ENCODE measurements at places on chromosomes 2 and 18. TPM values are rescaled to one million over a fixed set of nuclear protein-coding genes. Genes with fewer than 3 reads are reported as not detected.

DNA sequence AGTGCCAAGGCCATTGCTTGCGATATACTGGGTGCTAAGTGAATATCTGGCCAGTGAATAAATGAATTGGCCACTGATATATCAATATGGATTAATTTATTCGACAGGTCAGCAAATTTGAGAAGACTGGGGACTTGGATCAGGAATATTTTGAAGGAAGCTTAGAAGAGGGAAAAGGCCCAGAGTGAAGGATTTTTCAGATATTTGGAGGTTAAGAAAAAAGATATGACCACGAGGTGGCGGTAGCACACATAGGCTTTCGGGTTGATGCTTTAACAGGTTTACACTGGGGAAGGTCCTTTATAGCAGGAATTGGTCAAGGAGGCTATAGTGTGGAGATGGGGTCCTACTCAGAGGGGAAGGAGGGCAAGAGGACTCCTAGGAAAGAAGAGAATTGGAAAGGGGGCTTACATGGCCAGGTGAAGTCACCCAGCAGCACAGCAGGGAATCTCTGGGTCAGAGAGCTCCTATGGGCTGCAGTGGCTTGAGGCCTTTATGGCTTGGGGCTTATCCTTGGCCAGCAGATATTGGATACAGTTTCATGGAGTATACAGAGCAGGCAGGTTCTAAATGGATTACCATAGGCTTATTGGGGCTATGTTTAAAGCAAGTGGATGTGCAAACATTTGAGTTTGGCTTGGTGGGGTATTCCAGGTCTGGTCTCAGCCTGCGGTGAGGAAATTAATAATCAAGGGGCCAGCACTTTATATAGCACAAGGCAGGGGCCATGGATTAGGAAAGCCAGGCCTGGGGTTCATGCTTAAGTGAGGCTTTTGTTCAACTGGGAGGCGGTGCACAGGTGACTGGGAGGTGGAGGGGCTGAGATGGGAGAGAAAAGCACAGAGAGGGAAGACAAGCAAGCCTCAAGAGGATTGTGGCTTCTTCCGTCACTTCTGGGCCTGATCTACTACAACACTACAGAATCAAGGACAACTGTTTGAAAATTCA lies 9.7 kb downstream of the IL1RN start:
- DNase-seq, result no peak

CRYBA2 gene
- total RNA-seq, result not detected

GRCh38 chr2:181465676-181466375 lies 8.6 kb downstream of the ITGA4 start:
- DNase-seq, result no peak

DNA sequence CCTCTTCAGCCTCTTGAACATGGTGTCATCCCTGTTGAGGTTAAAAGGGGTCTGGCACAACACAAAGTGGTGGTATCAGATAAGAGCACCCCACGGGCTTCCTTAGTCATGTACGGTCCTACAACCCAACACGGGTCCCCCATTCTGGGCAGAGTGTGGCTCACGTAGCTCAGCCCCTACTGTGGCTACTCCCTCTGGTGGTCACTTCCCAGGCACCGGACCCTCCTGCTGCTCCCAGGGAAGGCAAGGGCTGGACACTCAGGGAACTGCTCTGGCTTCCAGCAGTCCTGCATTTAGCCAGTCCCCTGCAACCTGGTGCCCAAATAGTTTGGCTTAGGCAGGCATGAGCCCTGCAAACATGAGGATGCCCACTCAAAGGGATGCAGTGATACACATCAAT lies 58.6 kb downstream of the GALNT14 start:
- DNase-seq, result no peak

DNA sequence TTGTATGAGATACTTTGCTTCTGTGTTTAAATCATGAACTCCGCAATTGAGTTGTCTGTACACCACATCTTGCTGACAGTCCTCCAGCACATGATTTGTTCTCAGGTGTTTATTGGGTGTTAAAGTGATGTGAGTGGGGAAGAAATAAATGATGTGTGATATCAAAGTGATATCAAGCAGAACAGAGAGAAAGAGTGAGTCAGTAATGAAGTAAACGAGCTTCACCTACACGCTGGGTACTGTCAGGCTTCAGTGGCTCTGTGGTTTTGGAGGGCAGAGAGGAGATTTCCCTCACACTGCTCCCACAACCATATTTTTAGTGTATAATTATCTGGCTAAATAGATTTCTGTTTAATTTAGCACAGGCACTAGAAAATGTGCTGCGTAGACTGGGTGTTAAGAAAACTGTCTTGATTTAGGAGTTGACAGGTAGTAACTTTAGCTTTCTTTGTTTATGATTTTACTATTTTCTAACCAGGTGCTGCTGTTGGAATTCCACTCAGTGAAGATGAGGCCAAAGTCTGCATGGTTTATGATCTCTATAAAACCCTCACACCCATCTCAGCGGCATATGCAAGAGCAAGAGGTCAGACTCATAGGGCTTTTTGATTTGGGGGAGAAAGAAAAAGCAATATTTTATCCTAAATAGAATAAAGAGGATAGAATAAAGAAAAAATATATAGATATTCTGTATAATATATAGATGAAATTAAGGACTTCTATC lies 21.2 kb downstream of the ATIC start:
- no peak for DNase-seq

- no peak for DNase-seq
Observed at GRCh38 chr2:33213244-33213643, 263.2 kb upstream of the RASGRP3 start.

GRCh38 chr2:203690441-203691047 lies 15.9 kb upstream of the CD28 start:
- no peak for DNase-seq

ZBTB7C gene
- 0.03 TPM for total RNA-seq
